ENCODE measurements at places on chromosomes 11 and 22.

DNA sequence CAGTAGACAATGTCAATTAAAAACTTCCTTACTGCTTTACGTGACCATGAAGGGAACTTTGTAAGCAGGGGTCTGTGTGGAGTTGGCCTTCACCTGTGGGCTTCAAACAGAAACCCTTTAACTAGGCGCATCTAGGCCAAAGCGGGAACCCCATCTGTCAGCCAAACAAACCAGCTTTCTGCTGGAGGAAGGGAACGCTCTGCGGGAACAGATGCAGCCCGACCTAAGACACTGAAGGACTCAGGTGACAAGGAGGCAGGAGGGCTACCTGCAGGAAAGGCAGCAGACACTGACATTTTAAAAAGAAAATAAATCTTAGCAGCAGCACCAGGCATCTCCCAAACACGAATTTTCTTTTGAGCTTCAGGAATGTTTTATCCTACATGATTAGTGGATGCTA lies 78.4 kb downstream of the CADM1 start:
- no peak for DNase-seq

GRCh38 chr11:118870396-118871343 lies 13.0 kb upstream of the CXCR5 start:
- DNase-seq = peak; percentile 51

DNA sequence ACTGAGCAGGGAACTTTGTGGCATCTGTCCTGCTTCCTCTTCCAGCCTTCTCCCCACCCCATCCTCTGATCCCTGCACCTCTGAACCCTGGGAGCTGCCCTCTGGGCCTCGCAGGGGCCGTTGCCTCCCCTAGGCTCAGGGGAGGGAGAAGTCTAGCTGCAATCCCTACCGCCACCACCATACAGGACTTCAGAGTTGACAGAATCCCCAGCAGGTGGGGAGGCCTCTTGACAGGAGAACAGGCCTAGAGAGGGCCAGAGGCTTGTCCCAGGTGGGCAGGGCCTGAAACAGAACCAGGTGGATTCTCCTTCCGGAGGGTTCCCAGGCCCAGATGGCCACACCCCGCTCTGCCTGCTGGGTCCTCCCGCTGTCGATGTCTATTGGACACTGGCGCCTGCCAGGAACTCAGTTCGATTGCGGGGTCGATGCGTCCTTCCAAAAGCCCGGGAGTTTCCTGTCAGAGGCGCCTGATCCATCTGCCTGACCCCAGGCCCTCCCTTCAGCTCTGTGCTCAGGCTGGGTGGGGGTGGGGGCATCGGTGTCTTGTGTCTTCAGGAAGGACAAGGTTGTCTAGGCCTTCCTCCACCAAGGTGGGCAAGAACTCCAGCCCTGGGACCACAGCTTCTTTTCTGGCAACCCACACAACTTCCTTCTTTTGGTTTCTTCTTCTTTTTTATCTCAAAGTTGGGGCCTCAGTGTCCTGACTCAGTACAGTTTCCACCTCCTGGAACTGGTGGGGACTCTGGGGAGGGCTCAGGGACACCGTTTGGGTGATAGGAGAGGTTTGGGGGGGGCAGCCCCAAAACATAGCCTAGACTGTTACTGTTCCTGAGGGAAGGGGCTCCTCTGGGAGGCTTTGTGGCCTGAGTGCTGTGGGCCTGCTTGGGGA lies 6.4 kb downstream of the STARD10 start:
- DNase-seq = no peak

- DNase-seq = no peak
These were observed 33.2 kb upstream of the CSTF3 start for GRCh38 chr11:33194455-33194854.

DNA sequence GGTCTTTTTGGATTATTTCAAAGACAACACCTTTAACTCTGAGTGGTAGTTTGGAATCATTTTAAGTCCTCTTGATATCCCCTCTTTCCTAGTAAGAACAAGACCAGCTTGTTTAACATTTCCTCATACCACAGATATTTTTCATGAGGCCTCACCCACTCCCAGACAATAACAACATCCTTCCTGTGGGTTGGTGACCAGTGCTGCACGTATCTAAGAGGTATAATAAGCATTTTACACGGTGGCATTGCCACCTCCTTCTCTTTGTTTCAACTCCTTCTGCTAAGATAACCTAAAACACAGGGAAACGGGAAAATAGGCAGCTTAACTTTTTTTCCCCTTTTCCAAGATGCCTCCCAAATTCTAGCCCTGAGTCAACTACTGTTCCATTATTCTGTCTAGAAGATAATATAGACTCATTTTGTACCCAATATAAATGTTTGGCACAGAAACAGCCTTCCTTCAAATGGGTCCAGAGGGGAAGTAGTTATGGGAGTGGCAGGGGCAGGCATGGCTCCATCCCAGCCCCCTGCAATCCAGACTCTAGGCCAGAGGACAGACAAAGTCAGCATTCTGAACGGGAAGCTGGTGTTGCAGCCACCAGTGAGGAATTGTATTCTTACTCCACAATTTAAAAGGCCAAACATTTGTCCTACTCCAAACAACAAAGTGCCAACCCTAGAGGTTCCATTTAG lies 28.5 kb downstream of the MAML2 start:
- DNase-seq = peak; percentile 85

DNA sequence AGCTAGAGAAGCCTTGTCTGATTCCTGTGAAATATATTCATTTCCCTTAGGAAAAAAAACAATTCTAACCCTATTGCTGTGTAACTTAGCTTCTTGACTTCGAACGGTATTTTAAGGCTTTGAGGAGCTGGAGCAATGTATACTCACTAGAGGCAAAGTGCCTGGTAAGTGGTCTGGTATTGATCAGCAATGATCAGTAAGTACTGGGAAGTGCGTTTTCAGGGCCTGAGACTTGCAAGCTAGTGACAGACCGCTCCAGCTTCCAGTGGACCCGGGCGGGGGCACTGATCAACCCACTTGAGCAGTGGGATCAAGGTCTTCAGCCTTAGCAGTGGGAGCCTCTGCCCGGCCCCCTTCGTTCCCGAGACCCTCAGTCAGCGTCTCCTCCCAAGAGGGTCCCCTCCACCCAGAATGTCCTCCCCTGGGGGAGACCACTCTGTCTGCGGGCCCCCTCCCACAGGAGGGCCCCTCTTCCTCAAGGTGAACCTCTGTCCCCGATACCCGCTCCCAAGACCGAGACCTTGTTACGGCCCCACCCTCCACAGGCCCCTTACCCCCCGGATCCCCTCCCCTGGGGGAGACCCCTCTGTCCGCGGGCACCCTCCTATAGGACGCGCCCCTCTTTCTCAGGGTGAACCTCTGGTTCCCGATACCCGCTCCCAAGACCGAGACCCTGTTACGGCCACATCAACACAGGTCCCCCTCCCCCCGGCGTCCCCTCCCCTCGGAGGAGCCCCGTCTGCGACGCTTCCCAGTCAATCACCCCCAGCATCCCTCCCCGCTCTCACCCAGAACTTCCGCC lies 452 bp upstream of the ATXN10 start:
- DNase-seq = no peak

- no peak for DNase-seq
These were observed 170.2 kb downstream of the LDLRAD3 start for GRCh38 chr11:36114095-36114494.

DNA sequence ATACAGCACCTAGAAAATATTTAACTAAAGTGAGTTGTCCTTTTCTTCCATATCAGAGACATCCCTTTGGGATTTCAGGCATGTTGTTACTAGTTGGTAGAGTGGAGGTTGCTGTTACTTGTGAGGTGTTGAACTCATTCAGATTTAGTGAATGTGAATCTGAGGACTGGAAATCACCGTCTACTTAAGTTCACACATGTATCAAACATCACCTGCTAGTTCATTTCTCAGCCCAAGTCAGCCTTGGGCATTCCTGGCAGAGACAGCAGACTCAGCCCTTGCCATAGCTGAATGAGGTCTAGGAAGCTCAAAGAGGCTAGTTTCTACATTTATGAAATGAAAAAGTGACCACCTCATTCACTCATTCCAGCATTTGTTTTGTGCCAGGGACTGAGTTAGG lies 9.7 kb downstream of the KDELR3 start:
- no peak for DNase-seq

DNA sequence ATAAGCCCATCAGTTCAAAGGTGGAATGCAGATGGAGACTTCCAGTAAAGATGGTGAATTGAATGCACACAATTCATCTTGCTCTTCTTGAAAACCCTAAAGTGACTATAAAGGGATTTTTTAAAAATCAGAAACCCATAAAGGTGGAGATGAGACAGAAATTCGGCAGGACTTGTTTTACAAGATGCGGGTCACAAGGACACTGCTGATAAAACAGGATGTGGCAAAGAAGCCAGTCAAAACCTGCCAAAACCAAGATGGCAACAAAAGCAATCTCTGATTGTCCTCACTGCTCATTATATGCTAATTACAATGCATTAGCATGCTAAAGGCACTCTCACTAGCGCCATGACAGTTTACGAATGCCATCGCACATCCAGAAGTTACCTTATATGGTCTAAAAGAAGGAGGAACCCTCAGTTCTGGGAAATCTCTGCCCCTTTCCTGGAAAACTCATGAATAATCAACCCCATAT lies 137.1 kb downstream of the NECTIN1 start:
- DNase-seq = no peak

DNA sequence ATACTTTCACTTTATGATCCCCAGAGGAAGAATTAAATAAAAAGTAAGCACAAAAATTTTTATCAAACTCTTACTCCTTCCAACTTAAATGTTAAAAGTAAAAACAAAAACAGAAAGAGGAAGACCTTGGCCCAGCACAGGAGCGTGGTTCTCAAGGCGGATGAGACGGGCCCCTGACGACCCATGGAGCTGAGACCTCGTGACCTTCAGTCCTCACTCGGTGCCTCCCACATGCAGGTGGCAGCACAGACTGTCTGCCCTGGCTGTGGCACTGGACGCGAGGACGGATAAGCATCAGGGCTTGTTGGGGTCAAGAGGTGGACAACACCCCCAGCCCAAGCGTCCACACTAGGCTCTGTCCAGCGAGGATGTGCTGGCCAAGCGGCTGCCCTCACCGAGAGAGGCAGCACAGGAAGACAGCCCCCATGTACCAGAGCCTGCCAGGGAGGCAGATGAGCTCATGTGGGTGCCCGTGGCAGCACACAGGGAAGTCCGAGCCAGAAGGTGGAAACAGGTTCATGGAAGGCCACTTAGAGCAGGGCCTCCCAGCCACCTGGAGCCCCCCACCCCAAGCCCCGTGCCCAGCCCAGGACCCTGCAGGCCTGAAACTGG lies 1389.8 kb downstream of the TBC1D22A start:
- DNase-seq = no peak

DNA sequence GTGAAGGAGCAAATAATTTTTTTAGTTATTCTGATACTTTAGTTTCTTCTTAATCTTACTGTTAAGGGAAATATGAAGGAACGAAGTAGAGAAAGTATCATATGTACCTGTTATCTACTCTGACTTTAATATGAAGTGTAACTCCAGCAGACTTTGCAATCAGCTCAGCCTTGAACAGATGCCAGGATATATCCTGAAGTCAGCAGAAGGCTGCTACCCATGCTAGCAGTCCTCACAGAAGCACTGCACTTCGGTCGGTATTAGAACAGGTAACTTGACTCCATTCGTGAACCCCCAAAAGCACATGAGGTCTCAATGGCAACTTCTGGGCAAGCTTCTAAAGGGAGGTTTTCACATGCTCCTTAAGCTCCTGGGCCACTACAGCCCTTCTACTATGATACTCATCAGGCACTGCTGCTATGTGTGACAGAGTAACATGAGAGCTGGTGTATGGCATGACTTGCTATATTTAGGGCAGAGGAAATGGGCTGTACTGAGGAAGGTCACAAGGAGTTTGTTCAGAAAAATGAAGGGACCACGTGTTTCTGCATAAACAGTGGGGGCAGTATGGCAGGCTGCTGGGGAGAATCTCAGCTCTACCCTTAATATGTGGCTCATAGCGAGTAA lies 344.1 kb downstream of the SOX6 start:
- peak; percentile 4 for DNase-seq

Measured in cardiac fibroblast (primary cell).